Retina (tissue), 1 donor: ENCODE measurements at places on chromosomes 13 and 19.

DNA sequence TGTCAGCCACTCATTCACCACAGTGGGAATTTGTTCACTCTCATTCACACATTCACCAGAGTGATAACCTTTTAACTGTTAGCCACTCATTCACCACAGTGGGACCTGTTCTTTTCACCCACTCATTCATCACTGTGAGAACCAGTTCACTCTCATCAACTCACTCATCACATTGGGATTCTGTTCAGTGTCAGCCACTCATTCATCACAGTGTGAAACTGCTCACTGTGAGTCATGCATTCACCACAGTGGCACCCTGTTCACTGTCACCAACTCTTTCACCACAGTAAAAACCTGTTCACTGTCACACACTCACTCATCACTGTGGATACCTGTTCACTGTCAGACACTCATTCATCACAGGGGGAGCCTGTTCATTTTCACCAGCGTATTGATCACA, 43.5 kb upstream of the ZNF85 start:
- no peak for DNase-seq

DNA sequence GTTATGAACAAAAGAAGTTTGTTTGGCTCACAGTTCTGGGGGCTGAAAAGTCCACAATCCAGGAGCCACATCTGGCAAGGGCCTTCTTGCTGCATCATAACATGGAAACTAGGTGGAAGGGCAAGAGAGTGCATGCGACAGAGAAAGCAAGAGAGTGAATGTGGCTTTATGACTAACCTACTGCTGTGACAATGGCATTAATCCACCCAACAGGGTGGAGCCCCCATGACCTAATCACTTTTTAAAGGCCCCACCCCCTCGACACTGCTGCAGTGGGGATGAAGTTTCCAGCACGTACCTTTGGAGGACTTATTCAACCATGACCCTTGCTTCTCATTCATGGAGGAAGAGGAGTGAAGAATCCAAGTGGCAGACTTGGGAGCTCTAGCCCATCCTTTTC, 30.0 kb upstream of the RFXAP start:
- DNase-seq = no peak

GRCh38 chr13:112324116-112324515, 52.0 kb upstream of the SPACA7 start:
- no peak for DNase-seq

DNA sequence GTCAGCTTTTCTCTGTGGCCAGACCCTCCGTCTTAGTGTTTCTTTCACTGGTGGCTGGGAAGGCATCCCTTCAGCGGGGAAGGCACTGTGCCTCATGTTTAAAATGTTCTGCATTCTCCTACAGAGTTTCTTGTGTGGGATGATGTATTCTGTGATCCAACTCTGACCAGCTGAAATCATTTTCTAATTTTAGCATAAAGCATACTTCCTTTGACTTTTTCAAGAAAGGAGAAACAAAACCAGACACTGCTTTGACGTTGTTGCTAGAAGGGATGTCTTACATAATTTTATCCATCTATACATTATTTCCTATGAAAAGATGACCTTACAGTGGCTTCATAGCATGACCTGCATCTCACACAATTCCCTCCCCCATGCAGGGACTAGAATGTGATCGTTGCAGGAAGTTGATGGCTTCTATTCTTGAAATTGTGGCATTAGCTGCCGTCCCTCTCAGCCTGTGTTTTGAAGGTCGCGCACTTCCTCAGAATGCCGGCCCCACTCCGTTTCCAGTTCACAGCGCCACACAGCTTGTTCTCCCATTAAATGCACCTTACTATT, 38.6 kb upstream of the TEX29 start:
- no peak for DNase-seq

- no peak for DNase-seq
These were observed 53.6 kb downstream of the FAM216B start for GRCh38 chr13:42834946-42835345.

- peak; percentile 73 for DNase-seq
These were observed 12.3 kb upstream of the CADM4 start for GRCh38 chr19:43651758-43652545.

DNA sequence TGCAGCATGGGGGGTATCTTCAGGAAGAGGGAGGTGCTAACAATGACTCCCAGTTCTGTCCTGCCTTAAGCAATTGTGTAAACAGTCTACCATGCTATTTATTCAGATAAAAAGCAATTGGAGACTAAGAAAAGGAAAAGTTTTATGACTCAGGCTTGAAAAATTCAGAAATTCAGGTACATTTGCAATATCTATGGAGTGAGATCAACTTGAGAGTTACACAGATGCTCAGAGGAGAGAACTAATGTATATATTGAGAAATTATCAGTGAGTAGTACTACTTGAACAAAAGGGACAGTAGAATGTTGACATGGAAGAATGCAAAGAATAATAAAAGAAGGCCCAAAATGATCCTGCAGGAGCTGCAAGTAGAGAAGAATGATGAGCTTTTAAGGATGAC, 277.6 kb upstream of the DACH1 start:
- no peak for DNase-seq

DNA sequence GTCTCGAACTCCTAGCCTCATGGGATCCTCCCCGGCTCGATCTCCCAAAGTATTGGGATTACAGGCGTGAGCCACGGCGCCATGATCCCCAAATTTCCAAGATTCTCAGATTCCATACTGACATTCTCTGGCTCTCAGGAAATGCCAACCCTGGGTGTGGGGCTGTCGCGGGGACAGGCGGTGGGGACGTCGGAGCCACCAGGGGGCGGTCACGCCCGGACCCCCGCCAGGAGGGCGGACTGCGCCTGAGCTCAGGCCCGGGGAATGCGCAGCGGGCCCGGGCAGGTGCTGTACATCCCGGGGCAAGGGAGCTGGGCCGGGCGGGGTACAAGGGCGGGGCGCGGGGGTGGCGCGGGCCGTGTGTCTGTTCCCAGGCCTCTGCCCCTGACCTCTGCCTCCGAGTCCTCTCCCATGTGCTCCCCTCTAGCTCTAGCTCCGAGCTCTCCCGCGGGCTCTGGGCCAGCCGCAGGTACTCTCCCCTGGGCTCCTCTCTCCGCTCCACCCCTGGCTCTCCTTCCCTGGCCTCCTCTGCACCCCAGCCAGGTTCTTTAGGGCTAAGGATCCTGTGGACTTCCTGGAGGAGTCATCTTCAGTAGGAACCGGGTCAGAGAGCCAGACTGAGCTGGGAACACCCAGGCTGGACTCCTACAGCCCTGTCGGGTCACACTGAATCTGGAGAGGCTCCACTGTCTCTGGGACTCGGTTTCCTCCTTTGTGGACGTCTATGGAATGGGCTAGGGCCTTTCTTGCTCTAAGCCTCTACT, 2.4 kb downstream of the PPP1R13L start:
- peak; percentile 39 for DNase-seq

DNA sequence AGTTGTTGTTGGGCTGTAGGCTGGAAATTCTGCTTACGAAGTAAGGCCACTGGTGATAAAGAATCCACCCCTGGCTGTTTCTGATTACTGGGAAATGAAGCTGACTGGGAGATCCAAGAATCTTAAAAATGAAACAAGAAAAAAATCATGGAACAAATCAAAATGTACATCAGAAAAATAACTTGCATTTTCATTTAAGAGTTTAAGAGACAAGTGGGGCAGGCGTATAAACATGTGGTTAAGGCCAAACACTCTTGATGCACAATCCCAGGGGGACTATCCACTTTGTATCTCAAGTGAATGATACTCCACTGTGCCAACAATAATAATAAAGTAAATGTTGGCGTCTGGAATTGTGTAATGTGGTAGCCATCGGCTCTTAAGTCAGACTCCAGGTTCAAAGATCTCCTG, 24.6 kb downstream of the ZMYM5 start:
- DNase-seq = no peak

- DNase-seq = no peak
These were observed 311.6 kb downstream of the KCNRG start for GRCh38 chr13:50326811-50327210.

DNA sequence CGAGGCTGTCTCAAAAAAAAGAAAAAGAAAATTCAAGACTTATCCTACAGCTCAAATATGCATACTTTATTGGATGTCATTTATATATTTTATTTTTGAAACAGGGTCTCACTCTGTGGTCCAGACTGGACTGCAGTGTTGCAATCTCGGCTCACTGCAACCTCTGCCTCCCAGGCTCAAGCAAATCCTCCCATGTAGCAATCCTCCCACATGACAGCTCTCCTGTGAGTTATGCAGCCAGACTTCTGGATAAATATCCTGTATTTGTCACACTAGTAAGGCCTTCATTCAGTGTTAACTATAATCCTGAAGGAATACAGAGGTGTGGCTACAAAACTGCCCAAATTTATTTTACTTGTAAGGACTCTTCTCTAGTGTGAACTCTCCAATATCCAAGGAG, 7.2 kb downstream of the ZNF552 start:
- DNase-seq = no peak

GRCh38 chr19:43820098-43820883, 6.8 kb upstream of the ZNF283 start:
- peak; percentile 59 for DNase-seq

DNA sequence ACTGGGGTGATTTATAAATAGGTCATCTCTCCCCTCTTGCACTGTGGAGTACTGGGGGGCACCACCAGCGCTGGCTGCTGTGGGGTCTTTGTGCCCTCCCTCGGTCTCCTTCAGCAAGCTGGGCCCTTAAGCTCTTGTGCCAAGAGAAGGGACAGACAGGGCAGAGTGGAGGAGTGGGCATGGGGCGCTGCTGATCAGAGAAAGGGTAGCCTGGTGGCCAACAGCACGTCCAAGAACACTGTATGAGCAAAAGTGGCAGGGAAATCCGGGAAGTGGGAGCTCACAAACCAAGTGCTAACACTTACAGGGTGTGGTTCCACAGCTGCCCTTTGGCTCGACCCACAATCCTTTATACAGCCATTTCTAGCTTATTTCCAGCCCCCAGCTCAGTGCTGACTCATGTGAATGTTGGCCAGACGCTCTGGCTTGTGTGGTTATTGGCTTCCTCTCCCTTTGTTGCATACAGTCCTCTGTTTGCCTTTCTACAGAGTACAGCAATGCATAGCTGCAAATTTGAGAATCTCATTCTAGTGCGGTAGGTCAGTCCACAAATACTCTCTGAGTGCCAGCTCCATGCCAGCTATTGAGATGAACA, 298.8 kb downstream of the SHISA2 start:
- no peak for DNase-seq

DNA sequence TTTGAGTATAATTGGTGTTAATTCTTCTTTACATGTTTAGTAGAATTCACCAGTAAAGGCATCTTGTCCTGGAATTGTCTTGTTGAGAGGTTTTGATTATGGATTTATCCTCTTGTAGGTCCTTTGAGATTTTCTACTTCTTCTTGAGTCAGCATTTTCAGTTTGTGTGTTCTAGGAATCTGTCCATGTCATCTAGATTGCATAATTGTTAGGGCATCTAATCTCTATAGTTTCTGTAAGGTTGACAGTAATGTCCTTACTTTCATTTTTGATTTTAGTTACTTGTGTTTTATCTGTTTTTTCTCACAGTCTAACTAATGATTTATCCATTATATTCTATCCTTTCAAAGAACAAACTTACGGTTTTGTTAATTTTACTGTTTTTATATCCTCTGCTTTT, 492.0 kb downstream of the FGF9 start:
- DNase-seq = no peak

GRCh38 chr13:109817591-109818535, 31.5 kb upstream of the IRS2 start:
- no peak for DNase-seq

- no peak for DNase-seq
These were observed 687.8 kb downstream of the DIAPH3 start for GRCh38 chr13:59475911-59476310.

DNA sequence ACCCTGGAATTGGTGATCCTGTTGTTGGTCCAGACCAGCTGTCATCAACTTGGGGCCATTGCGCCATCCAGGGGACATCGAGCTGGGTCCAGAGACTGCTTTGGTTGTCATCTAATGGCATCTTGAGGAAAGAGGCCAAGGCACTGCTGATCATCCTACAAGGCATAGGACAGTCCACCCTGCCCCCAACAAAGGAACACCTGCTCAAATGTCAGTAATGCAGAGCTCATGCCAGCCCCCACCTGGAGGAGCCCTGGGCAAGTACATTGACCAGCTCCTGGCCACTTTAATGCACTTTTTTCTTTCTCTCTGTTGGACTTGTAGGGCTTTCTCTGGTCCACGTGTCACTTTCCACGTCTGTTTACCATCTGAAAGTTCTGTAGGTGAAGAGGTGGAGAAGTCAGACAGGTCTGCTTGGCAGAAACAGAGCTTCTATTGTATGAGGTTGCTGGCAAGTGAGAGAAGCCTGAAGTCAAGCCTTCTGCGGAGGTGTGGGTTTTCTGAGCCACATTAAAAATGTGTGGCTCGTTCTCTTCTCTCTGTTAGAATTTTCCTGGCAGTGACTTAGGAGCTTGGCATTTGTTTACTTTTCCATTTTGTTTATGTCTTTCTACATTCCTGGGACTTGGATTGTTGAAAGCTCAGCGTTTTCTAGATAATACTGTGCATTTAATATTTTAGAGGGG, 124.0 kb upstream of the RNF113B start:
- no peak for DNase-seq

DNA sequence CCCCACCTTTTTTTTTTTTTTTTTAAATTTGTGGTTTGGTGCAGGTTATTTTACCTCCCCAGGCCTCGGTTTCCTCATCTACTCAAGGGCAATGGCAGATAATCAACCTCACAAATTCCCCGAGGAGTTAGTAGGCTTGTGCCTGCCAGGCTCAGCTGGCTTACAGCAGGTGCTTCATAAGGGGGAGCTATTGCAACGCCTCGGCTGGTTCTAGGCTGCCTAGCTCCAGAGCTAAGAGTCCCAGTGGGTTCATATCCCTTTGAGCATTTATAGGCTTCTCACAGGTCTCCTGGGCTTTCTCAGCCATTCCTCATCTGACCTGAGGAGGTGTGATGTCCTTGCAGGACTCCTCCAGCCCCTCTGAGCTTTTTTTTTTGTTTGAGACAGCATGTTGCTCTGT, 10.6 kb downstream of the BCKDHA start:
- no peak for DNase-seq

DNA sequence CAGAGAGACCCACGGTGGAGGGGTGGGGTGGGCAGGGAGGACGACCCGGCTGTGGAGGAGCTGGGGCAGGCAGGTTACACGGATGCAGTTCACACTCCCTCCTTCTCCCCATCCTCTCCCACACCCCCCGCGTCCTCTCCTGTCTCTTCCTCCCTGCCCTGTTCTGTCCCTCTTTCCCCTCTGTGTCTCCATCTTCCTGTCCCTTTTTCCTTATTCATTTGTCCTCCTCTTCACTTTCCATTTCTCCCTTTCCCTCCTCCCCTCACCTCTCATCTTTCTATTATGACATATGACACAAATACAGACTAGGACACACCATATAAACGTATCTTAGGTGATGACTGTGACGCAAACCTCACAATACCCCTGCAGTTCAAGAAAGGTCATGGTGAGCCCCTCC, 96.6 kb downstream of the SCGB2B2 start:
- DNase-seq = no peak

DNA sequence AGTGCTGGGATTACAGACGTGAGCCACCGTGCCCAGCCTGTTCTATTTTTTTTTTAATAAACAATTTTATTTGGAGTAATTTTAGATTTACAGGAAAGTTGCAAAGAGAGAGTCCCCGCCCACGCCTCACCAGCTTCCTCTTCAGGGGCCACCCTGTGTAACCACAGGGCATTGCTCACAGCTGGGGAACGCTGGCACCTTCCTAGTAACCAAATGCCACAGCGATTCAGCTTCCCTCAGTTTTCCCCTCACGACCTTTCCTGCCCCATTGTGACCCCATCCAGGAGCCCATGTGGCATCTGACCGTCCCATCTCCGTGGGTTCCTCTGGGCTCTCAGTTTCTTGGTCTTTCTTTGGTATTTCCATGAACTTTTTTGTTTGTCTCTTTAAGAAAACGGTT, 83.9 kb downstream of the GNG7 start:
- no peak for DNase-seq

GRCh38 chr13:106619688-106620555, 52.0 kb upstream of the ARGLU1 start:
- peak; percentile 52 for DNase-seq

- no peak for DNase-seq
These were observed 54.9 kb upstream of the ATP12A start for GRCh38 chr13:24625331-24625731.
